ENCODE measurements at places on chromosomes 2 and 18. TPM values are rescaled to one million over a fixed set of nuclear protein-coding genes. Genes with fewer than 3 reads are reported as not detected.

Gene FBLN7
- 0.57 TPM for total RNA-seq

Gene LANCL1
- total RNA-seq, result 31.3 TPM

Gene CABLES1
- 9.4 TPM for total RNA-seq

Gene MYL1
- not detected for total RNA-seq

Gene CHST9
- total RNA-seq, result not detected

Gene SOWAHC
- 6.5 TPM for total RNA-seq

Gene CNTNAP5
- total RNA-seq, result not detected

Gene IGFBP5
- total RNA-seq, result 928 TPM

Gene ALPG
- total RNA-seq, result not detected

Gene TFPI
- 292 TPM for total RNA-seq

Gene SLC25A12
- total RNA-seq, result 16.5 TPM

Gene LRRTM4
- not detected for total RNA-seq

Gene KCNJ3
- not detected for total RNA-seq

Gene CXCR4
- 0.92 TPM for total RNA-seq

Gene CDH20
- 0.18 TPM for total RNA-seq

Gene SERPINB12
- total RNA-seq, result not detected

Gene GPR35
- total RNA-seq, result 0.74 TPM

Gene ABCG8
- total RNA-seq, result not detected

Gene SCN9A
- total RNA-seq, result 7.8 TPM

Gene TSPYL6
- not detected for total RNA-seq

Gene HADHA
- 128 TPM for total RNA-seq

Gene CKAP2L
- total RNA-seq, result 0.74 TPM

Gene TMEM169
- 0.09 TPM for total RNA-seq

Gene REG3A
- not detected for total RNA-seq

Gene ABCG5
- total RNA-seq, result not detected

Gene IWS1
- 43.0 TPM for total RNA-seq

Gene ACAA2
- 74.5 TPM for total RNA-seq

Gene PLB1
- total RNA-seq, result 1.4 TPM

Gene GAL3ST2
- 0.18 TPM for total RNA-seq

Gene TRIM43
- not detected for total RNA-seq

Gene HDLBP
- total RNA-seq, result 1,715 TPM

Gene GAD1
- total RNA-seq, result 0.28 TPM

Gene RGPD4
- not detected for total RNA-seq

Gene LOXHD1
- not detected for total RNA-seq

Gene KIF3C
- total RNA-seq, result 7.0 TPM

Gene FAP
- 148 TPM for total RNA-seq

Gene PDE1A
- total RNA-seq, result 42.4 TPM
